ENCODE measurements at places on chromosomes 13 and 19. TPM values are rescaled to one million over a fixed set of nuclear protein-coding genes. Genes with fewer than 3 reads are reported as not detected.

Gene ZNF610
- 6.0 TPM for total RNA-seq

Gene ZBTB32
- total RNA-seq = 0.43 TPM

Gene ARHGAP33
- 20.1 TPM for total RNA-seq

Gene ZNF888
- total RNA-seq = 39.0 TPM

Gene ADM5
- 1.3 TPM for total RNA-seq

Gene EFNB2
- 12.9 TPM for total RNA-seq

Gene ZNF626
- total RNA-seq = 21.8 TPM

Gene C19orf12
- 22.8 TPM for total RNA-seq

Gene ACER1
- 0.14 TPM for total RNA-seq

Gene LSR
- 229 TPM for total RNA-seq

Gene CNN1
- 1,051 TPM for total RNA-seq

Gene LYL1
- 11.7 TPM for total RNA-seq

Gene ZNF433
- total RNA-seq = 7.7 TPM

Gene KLK1
- 1.5 TPM for total RNA-seq

Gene EEF2
- 2,245 TPM for total RNA-seq

Gene SCEL
- total RNA-seq = 0.12 TPM

Gene JAK3
- 13.4 TPM for total RNA-seq

Gene KLK2
- not detected for total RNA-seq

Gene RNASEH2A
- total RNA-seq = 7.3 TPM

Gene STOML3
- not detected for total RNA-seq

Gene ZNF296
- 2.3 TPM for total RNA-seq

Gene CPB2
- total RNA-seq = 13.3 TPM

Gene CACNG6
- total RNA-seq = not detected

Gene TMC4
- total RNA-seq = 198 TPM

Gene TEX26
- total RNA-seq = 0.26 TPM

Gene LILRA6
- 0.95 TPM for total RNA-seq

Gene DKKL1
- total RNA-seq = not detected

Gene PIK3R2
- total RNA-seq = 74.2 TPM

Gene ZNF563
- 2.9 TPM for total RNA-seq

Gene CABP5
- total RNA-seq = not detected

Gene VAV1
- 12.7 TPM for total RNA-seq

Gene ZFP82
- total RNA-seq = 6.9 TPM
